Glomerular endothelial cell (primary cell): ENCODE measurements at places on chromosomes 2 and 18. TPM values are rescaled to one million over a fixed set of nuclear protein-coding genes. Genes with fewer than 3 reads are reported as not detected.

DNA sequence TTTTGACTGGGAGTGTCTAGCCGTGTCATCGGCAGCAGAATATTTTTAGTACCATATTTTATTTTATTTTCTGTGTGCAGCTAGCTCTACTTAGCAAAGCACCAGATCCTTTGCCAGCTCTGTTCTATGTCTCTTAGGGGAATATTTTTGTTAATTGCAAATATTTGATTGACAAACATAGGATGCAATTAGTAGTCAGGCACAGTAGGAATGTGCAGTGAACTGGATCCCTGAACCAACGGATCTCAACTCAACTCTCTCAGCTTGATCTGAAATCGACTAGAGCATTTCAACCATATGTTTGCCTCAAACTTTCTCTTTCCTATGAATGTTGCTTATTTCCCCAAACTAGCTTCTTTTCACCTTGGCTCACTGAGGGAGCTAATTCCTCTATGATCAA, 998.0 kb upstream of the FANCL start:
- no peak for DNase-seq

GRCh38 chr2:206801418-206802189, 36.2 kb downstream of the FASTKD2 start:
- DNase-seq, result no peak

VWC2L gene
- total RNA-seq, result not detected in 2 replicates

DNA sequence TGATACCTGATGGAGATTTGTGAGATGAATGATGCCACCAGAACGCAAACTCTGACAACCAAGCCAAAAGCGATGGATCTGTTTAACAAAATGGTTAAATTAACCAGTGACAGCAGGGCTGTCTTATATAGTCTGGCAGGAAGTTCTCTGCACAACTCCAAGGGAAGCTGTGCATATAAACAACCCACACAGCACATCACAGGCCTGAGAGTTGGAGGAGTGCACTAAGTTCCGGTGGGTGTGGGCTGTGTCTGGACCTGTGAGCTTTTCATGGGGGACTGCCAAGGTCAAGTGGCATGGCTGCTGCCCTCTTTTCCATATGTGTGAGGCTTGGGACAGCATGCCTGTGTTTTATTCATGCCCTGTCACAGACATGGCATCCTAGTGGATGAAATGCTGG, 414.6 kb upstream of the TRIB2 start:
- DNase-seq, result no peak

ACSL3 gene
- 86.4 and 94.0 TPM in 2 replicates for total RNA-seq

DNA sequence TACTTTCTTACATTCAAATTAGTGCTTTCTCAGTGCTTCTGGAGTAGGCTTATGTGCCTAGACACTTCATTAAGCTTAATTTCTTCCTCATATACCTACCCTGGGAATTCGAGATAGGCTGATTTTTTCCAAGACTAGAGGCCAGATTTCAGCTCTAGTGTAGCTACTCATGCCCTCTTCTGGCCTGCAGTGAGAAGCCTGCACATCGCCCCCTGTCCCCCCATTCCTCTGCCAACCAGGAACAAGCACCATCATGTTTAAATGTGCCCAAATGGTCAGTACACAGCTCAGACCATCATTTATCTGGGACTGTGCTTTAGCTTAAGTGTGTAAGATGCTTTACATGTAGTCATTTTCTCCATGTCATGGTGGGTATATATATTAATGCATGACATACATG, 1218.8 kb upstream of the LRRTM1 start:
- no peak for DNase-seq

GRCh38 chr2:46187112-46187618, 110.0 kb upstream of the EPAS1 start:
- no peak for DNase-seq

KCNJ13 gene
- not detected in 2 replicates for total RNA-seq
